T-cell (primary cell): ENCODE measurements at places on chromosomes 16 and 17.

DNA sequence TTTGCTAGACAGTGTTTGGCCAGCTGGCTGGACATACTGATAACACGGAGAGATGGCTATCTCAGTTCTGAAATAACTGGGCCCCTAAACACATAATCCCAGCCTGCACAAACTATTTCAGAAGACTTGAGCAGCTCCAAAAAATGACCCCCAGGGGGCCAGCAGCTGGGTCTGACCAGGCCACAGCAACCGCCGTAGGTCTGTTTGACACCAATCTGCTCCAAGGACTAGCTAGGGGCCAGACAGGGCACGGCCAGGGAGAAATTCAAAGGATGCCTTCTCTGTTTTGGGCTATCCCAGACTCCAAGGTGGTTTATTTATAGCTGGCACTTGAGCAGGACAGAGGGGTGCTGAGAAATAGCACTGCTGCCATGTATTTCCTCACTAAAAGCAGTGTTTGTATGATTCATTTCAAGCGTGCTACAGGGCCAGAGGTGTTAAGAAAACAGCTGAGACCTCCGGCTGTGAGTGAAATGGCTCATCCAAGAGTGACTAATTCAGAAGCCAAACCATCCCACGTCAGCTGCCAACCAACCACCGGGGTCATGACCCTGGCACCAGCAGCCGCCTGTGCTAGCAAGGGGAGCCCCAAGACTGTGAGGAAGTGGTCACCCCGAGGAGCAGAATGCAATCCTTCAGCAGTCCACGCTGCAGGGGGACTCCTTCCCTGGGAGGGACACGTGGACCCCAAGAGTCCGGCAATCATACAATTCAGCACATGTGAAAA lies 5.7 kb downstream of the GGA2 start:
- peak; percentile 81 for DNase-seq

- no peak for DNase-seq
Observed at GRCh38 chr16:77327717-77328116, 107.1 kb downstream of the ADAMTS18 start.

GRCh38 chr17:64262198-64262999 lies 661 bp downstream of the TEX2 start:
- peak; percentile 81 for DNase-seq

DNA sequence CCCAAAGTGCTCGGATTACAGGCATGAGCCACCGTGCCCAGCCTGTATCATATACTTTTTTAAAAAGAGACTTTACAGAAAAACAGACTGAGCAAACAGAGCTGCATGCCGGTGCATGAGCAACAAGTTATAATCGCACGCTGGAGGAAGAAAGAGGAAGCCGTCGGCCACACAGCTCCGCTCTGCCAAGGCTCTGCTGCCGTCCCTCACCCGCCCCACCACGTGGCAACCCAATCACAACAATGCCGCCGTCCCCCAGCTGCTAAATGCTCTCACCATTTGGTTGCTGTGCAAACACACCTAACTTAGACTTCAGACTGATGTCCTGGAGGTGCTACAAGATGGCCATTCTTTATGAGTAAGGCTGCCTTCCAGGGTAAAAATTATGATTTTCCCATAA lies 83.5 kb downstream of the ADCY9 start:
- peak; percentile 22 for DNase-seq

GRCh38 chr17:1109606-1110540 lies 69.9 kb downstream of the ABR start:
- no peak for DNase-seq

DNA sequence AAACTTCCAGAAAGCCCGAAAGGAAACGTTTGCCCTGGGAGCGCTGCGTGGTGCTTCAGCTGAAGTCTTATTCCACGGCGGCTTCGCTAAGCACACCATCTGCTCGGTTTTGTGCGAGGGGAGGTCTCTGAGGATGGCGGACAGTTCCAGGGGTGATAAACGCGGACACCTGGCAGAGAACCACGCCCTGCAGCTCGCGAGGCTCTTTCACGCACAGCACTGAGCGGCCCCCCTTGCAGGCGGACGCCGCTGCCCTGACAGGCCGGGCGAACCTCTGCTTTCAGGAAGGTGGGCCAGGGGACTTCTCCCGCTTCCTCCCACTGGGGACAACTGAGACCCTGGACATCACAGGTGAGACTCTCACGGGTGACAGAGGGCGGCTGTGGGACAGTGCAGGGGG lies 3.7 kb downstream of the MVD start:
- DNase-seq: no peak

DNA sequence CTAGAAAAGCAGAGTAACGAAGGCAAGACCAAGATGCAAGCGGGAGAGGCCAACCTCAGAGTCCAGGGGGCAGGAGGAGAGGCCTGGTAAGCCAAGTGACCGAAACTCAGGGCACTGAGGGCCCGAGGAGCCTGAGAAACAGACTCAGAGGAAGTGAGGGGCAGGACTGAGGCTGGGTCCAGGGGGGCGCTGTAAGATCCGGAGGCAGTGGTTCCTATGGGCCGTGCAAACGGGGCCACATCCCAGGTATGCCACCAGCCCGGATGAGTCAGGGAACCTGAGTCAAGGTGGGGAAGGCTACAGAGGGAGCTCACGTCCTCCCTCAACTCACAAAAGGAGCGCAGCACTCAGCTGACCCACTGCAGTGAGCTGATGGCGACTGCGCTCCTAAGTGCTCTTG lies 8.3 kb downstream of the ZDHHC7 start:
- DNase-seq: no peak

- no peak for DNase-seq
Observed at GRCh38 chr17:79826204-79826680, 13.0 kb downstream of the CBX4 start.

GRCh38 chr16:74844041-74844980 lies 69.7 kb upstream of the FA2H start:
- DNase-seq: no peak

- DNase-seq: no peak
Observed at GRCh38 chr17:27628376-27628775, 2.6 kb upstream of the LGALS9 start.

GRCh38 chr17:80892019-80892855 lies 99.4 kb upstream of the CHMP6 start:
- peak; percentile 79 for DNase-seq

GRCh38 chr17:82217530-82218204 lies 5.0 kb upstream of the CCDC57 start:
- DNase-seq: no peak

GRCh38 chr16:14444979-14445810 lies 184.9 kb downstream of the PARN start:
- no peak for DNase-seq

- no peak for DNase-seq
Observed at GRCh38 chr16:16151315-16151714, 72.0 kb downstream of the ABCC6 start.

DNA sequence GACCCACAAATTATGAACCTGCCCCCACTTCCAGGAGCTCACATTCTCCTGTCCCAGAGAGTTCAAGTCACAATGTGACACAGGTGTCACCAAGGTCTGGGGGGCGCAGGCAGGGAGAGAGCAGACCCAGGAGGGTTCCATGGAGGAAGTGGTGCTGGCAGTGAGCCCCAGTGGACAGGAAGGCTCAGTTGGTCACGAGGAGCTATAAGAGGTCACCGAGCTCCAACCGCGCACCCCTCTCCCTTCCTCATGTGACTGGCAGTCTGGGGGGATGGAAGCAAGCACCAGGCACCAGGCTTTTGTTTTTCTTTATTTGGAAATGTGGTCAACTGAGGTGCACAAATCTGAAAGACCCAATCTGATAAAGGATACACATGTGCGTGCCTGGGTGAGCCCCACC lies 2.5 kb downstream of the ITGAD start:
- no peak for DNase-seq

DNA sequence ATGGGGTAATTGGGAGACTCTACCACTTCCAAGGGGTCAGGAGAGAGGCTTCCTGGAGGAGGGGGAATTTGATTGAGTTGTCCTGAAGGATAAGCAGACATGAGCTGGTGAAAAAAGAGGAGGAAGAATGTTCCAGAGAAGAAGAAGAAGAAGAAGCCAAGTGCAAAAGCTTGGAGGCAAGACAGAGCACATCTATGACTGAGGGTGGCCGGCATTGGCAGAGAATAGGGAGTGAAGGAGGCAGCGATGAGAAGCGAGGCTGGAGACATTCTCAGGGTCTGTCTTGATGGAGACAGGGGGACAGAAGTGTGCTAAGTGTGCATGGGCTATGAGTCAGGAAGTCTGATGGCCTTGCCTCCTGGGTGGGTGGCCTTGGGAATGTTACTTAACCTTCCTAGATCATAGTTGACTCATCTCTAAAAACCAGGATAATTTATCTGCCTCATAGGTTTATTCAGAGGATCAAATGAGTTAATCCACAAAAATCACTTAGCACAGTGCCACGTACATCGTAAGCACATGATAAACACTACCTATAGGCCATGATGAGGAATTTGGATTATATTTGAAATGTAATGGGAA lies 171.7 kb downstream of the ABCC12 start:
- DNase-seq: no peak

DNA sequence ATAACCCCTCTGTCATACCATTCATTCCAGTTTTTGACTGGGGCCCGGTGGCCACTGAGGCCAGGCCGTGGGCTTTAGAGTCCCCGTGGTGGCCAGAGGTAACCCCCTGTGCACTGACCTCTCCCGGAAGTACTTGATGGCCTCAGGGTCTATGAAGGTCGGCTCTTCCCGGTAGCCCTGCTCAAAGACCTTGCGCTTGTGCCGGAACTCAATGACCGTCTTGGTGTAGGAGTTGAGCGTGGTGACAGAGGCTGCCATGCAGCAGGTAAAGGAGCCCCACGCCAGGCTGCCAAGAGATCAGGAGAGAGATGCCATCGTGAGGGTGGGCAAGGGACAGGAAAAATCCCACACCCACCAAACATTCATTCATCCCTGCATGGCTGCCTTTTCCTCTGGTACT lies 234.8 kb downstream of the GSG1L start:
- no peak for DNase-seq

GRCh38 chr17:73630531-73630930 lies 13.7 kb downstream of the SDK2 start:
- DNase-seq: no peak

DNA sequence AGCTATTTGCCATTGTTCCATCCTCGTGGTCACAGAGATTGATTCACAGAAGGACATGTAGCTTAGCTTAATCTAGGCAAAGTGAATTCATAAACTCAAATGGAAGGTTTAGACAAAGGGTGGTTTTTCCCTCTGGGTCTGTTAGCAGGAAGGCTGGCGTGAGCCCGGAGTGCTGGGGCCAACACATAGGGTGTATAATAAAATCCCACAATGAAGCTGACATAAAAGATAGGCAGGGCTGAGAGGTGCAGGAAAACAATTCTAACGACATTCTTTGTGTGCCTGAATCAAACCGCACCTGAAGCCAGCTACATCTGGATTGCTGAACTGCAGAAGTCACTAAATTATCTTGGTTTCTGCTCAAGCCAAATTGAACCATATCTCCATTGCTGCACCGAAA lies 173.9 kb downstream of the MAF start:
- no peak for DNase-seq

GRCh38 chr17:80455784-80456183 lies 20.6 kb downstream of the NPTX1 start:
- no peak for DNase-seq

DNA sequence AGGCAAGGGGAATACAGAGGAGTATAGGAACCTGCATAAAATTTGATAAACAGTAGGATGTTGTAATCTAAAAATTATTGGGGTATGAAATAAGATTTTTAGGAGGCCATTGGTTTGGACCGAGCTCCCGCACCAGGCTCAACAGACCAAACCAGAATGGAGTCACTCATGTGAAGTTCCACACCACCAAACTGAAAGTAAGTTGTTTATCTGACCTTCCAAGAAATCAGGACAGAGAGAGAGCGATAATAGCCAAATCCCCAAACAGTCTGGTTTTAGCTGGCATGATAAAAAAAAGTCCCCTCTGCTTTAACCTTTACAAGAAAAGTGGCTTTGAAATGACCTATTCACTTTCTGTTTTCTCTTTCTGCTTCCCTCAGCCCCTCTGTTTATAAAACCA lies 45.7 kb upstream of the SIAH1 start:
- DNase-seq: no peak

- no peak for DNase-seq
Observed at GRCh38 chr16:69939821-69940585, 11.1 kb upstream of the CLEC18A start.

DNA sequence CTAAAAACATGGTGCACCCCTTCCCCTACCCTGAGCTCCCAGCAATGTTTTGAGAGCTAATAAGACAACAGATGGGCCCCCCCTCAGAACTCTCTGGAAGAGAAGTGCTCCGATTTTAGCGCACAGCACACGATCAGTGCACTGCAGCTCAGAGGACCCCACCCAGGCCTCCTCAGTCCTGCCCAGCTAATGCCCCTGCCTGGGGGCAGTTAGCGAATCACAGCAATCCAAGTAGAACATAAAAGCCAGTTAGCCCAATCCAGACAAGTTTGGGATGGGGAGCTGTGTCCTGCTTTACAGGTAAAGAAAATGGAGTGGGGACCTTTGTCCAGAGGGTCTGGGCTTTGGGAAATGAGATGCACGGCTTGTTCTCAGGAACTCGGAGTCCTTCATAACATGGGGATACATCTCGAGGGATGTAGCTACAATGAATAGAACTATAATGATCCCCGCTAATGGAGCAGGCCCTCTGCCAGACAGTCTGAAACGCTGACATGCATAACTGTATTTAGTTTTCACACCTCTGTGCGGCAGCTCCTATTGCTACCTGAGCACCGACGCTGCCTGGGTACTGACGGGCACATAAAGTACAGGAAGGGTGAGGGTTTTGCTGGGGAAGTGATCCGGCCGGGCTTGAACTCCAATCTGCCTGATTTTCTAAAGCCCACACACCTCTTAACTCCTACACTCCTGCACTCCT lies 29.7 kb upstream of the CDC42EP4 start:
- DNase-seq: no peak

DNA sequence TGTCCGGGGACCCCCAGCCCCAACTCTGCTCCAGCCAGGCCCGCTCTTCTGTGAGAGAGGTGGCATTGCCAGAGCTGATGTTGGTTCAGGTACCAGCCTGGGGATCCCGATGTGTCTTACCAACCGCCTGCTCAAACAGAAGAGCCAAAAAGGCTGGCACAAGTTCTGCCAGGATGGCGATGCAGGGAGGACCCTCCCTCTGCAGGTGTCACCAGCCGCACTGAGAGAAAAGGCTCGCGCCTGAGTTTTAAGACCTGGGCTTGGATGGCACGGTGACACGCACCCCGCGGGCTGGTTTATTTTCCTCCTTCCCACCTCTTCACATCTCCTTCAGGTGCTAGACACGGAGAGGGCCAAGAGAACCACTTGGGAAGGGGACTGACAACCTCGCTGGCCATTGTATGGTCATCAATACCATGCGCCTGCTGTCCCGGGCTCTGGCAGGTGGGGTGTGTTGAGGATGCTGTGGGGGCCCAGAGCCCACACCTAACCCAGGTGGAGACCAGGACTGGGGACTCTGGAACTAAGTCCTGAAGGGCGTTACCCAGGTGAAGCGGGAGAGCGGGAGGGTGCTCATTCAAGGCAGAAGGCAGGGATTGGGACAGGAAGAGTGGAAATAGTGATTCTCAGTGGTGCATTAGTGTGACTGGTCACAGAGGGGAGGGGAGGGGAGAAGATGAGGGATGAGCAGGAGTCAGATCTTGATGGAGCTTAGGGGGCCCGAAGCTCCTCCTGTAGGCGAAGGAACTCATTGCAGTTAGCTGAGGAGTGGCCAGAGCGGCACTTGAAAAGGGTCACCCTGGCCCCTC lies 16.3 kb downstream of the FOXJ1 start:
- no peak for DNase-seq

- DNase-seq: no peak
Observed at GRCh38 chr16:89717688-89718505, 2.8 kb downstream of the VPS9D1 start.

GRCh38 chr17:36475346-36475970 lies 11.0 kb upstream of the ZNHIT3 start:
- DNase-seq: no peak
